ENCODE measurements at places on chromosomes 11 and 22. TPM values are rescaled to one million over a fixed set of nuclear protein-coding genes. Genes with fewer than 3 reads are reported as not detected.

Gene CLDN5
- total RNA-seq, result 209 TPM

- DNase-seq, result no peak
- peak overlapping the region; percentile 73 for H3K27ac ChIP-seq
- H3K4me3 ChIP-seq, result no peak overlapping the region
- H3K27me3 ChIP-seq, result no peaks in the 10 kb centered on the region
- H3K4me1 ChIP-seq, result peaks cover 30% of the 10 kb centered on the region
Measured at GRCh38 chr11:26578998-26579661, 7.1 kb upstream of the MUC15 start.

GRCh38 chr11:61999141-61999975 lies 31.9 kb upstream of the FTH1 start:
- peaks cover 3% of the 10 kb centered on the region for H3K4me1 ChIP-seq
- H3K27me3 ChIP-seq, result no peaks in the 10 kb centered on the region
- DNase-seq, result no peak
- no peak overlapping the region for H3K4me3 ChIP-seq
- no peak overlapping the region for H3K27ac ChIP-seq

- no peaks in the 10 kb centered on the region for H3K4me1 ChIP-seq
- H3K27me3 ChIP-seq, result no peaks in the 10 kb centered on the region
- H3K27ac ChIP-seq, result no peak overlapping the region
- no peak overlapping the region for H3K4me3 ChIP-seq
- no peak for DNase-seq
- no peaks in the 10 kb centered on the region for H3K36me3 ChIP-seq
Measured at GRCh38 chr11:60389279-60389910, 6.9 kb upstream of the MS4A14 start.

DNA sequence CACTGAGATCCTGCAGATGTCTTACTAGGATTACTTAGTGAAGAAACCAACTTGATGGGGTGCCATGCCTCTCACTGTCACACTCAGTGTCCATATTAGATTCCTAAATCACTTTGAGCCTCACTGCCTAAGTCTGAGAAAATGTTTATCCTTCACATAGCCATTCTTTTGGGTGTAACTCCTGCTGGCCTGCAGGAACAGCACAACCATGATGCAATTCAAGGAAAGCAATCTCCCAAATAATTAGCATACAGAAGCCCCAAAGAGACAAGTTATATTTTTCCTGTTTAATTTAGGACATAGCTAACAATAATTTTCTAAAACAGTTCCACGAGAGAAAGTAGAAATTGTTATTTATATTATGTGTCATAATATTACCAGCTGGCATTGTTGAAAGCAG lies 655.5 kb downstream of the KCNA4 start:
- no peaks in the 10 kb centered on the region for H3K27me3 ChIP-seq
- DNase-seq, result no peak
- no peak overlapping the region for H3K27ac ChIP-seq
- no peaks in the 10 kb centered on the region for H3K4me1 ChIP-seq

- H3K4me1 ChIP-seq, result no peaks in the 10 kb centered on the region
- no peaks in the 10 kb centered on the region for H3K27me3 ChIP-seq
- H3K4me3 ChIP-seq, result no peak overlapping the region
- H3K36me3 ChIP-seq, result no peaks in the 10 kb centered on the region
Measured at GRCh38 chr11:127843483-127844396, 743.6 kb downstream of the ETS1 start.

Gene MAFF
- 77.6 TPM for total RNA-seq

DNA sequence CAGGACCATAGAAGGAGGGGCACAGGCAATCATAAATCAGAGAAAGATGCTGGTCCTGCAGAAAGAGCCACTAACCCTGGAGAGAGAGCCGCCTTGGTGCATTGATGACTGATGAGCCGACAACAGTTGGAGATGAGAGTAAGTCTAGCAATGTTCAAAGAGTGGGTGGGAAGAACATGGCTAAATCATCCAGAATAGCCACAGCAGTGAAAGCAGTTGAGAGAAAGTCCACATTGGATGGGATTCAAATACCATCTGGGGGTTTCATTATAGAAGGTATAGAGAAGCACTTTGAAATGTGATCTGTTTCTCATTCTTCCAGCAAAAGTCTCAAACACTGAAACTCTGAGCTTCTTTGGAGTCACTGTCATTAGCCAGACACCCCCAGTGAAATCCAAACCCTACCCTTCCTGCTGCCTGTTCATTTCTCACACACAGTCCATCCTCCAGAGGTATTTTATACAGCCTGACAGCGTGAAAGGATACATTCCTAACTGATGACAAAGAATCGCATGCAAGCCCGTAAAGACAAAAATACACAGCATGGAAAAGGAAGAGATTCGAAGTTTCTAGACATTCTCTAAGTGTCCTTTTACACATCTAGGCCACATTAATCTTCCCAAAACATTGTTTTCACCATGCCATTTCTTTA lies 303.1 kb upstream of the MPPED2 start:
- DNase-seq, result no peak
- no peaks in the 10 kb centered on the region for H3K27me3 ChIP-seq
- no peaks in the 10 kb centered on the region for H3K36me3 ChIP-seq
- H3K4me1 ChIP-seq, result peaks cover 5% of the 10 kb centered on the region
- no peak overlapping the region for H3K27ac ChIP-seq

GRCh38 chr11:76657187-76658170 lies 13.1 kb downstream of the LRRC32 start:
- H3K36me3 ChIP-seq, result peaks cover 14% of the 10 kb centered on the region
- H3K27ac ChIP-seq, result no peak overlapping the region
- peaks cover 49% of the 10 kb centered on the region for H3K4me1 ChIP-seq

DNA sequence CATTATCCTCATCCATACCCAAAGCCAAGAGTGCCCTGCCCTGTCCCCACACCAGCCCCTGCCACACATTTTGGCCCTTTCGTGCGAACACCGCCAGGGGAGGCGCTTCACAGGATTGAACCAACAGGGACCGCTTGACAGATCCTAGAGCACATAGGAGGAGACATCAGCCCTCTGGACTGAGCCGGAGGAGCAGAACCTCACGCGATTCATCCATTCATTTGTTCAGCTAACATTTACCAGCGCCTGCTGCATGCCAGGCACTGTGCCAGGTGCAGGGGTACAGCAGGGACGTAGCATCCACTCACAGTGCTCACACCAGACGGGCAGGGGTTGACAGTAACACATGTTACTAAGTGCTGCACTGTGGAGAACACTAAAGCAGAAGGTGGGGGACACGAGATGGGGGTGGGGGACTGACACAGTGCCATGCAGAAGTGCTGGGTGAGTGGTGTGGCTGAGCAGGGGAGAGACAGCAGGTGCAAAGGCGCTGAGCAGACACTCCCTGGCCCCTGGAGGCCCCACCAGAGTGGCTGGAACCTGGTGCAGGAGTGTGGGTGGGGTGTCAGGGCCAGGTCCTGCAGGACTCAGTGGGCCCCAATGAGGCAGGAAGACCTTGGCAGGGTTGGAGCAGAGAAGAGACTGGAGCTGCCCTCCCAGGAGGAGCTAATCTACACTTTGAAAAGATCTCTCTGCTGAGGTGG lies 3.4 kb downstream of the GNAZ start:
- no peaks in the 10 kb centered on the region for H3K36me3 ChIP-seq
- H3K27ac ChIP-seq, result no peak overlapping the region
- no peak overlapping the region for H3K4me3 ChIP-seq
- H3K4me1 ChIP-seq, result peaks cover 13% of the 10 kb centered on the region
- no peaks in the 10 kb centered on the region for H3K27me3 ChIP-seq
